Effector CD8-positive, alpha-beta T cell (primary cell): ENCODE measurements at places on chromosomes 4 and X.
A peak's percentile ranks its signal among the peaks of the same experiment; 100 is the strongest.

DNA sequence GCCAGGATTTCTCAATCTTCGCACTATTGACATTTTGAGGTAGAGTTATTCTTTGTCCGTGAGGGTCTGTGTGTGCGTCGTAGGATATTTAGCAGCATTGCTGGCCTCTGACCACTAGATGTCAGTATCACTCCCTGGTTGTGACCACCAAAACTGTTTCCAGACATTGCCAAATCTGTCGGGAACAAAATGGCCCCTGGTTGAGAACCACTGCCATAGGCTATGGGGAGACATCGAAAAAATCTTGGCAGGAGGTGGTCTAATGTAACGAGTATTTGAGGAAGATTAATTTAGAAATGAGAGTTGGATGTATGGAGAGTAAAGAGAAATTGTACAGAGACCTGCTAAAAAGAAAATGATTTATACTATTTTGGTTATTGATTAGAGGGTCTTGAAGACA is 108.4 kb downstream of the DOCK11 start:
- peak; percentile 1 for DNase-seq

DNA sequence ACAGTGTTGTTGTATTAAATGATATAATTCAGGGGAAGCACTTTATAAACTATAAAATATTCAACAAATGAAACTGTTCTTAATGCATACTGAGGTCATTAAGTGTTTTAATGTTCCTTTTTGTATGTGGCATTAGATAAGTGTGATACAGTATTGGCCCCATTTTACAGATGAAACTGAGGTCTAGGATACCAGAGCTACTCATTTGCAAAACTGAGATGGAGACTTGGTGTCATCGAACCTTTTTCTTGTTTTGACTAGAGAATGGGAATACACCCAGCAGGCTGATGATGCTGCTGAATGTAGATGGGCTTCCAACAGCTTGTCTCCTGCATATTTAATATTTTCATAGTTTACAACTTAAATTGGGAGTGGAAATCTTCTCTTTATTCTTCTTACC is 34.6 kb downstream of the TAF1 start:
- DNase-seq = no peak

DNA sequence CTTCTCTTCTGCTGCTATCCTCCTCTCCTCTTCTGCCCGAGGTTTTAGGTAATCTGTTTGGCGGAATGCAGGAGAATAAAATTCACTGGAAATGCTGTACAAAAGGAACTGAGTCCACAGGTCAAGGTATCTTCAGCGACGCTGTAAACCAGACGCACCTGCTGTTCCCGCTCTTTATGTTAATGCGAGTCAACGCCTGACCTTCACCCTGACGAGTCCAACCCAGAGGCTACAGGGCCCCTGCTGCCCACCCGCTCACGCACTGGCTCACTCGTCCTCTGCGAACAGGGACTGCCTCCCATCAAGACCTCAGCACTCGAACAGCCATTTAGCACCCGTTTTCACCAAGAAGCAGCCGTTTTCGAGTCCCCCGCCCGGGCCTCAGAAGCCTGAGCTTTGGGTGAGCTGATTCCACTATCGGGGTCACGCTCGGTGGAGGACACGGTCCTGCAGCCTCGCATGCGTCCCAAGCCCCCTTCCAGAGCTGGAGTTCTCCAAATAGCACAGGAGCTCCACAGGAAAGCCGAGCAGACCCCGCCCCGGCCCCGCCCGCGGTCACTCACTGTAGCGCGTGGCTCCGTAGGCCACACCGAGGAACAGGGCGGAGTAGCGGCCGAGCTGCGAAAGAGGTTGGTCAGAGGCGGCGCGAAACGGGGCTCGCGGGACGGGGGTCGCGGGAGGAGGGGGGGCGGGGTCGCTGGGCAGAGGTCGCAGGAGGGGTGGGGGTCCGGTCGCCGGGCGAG is 556 bp downstream of the ATP5ME start:
- no peak for DNase-seq

DNA sequence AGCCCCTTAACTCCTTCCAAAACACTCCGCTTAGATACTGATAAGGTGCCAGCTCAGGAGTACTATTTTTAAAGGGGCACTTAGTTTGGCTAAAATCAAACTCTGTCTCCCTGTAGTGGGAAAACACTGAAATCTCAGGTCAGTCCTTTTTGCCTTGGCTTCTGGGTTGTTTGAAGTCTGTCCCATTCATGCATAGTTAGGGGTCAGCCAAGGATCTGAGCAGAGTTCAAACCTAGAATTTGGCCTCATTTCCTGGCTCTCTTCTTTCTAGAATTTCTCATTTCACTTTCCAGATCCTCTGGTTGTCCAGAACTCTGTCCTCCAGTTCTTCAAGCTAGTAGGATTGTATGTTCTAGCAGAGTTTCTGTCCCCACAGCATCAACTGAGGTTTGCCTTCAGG is 31.5 kb downstream of the NAT8L start:
- DNase-seq = no peak

DNA sequence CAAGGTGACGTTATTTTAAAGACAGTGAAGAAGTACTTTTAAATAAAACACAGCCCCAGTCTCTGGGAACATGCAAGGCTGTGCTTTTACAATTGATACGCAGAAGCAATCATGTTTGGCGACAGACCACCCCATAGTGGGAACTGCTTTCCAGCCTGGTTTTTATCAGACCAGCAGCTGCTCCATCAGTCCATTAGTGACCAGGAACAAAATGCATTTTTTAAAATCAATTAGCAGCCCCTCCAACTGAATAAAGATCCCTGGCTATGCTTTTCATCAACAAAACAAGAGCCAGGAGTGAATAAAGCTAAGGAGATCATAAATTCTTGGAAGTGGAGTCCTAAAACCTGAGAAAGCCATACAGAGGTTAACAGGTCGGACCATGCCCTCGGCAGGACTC is 153.0 kb upstream of the TENM3 start:
- no peak for DNase-seq

DNA sequence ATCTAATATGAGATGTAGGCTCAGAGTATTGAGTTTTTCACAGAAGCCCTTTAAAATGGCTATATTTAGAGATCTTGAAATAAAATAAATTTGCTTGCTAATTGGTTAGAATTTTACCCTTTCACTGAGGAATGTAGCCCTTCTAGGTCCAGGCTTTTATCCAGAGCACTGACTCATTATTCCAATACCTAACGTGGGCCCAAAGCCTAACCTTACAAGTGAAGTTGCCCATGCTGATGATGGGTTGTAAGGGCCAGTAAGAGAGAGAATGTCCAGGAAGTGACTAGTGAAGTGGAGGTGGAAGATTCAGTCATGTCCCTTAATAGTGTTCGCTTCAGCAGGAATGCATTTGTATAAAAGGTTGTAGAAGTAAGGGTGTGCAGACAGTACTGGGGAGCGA is 155.9 kb downstream of the STIM2 start:
- no peak for DNase-seq

- DNase-seq = no peak
Measured at GRCh38 chr4:82918091-82918490, 17.6 kb downstream of the THAP9 start.

GRCh38 chr4:127069675-127070074 is 563.1 kb upstream of the INTU start:
- no peak for DNase-seq

GRCh38 chr4:76723924-76724323 is 174.0 kb downstream of the SOWAHB start:
- no peak for DNase-seq

- no peak for DNase-seq
Measured at GRCh38 chr4:111573386-111573785, 571.9 kb upstream of the FAM241A start.

DNA sequence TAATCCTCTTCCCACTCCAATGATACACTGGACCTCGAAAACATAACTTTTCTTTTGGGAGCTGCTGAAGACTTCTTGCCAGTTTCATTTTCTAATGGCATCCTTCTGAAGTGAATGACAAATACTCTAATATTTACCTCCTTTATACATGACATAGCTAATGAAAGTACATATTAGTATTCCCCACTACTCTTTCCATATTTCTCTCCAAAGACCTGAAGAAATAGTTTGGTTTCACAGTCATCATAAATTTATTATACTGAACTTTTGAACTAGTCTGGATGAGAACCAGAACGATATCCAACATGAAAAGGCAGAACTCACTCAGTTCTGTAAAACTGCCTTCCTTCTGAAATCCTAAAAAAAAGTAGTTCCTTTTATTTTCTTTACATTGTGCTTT is 139.1 kb downstream of the GPC3 start:
- DNase-seq = no peak

GRCh38 chr4:184293552-184293951 is 75.9 kb upstream of the ENPP6 start:
- no peak for DNase-seq

DNA sequence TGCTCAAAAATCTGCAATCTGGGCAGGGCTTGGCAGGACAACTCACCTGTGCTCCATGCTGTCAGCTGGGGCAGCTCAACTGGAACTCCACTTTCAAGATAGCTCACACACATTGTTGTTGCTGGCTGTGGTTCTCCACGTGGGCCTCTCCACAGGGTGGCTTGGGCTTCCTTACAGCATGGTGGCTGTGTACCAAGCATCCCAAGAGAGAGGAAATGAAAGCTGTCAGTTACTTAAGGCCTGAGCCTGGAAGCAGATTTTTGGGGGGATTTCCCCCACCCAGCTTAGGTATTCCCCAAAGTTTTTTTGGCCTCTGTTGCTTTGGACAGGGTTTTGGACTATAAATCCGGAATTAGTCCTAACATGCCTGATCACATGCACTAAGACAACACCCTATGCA is 81.0 kb downstream of the BCOR start:
- no peak for DNase-seq

GRCh38 chr4:124907881-124908280 is 195.3 kb upstream of the ANKRD50 start:
- no peak for DNase-seq

GRCh38 chrX:109049903-109050302 is 313.5 kb upstream of the IRS4 start:
- DNase-seq = no peak

- no peak for DNase-seq
Measured at GRCh38 chrX:154355094-154355775, 19.2 kb downstream of the FLNA start.

DNA sequence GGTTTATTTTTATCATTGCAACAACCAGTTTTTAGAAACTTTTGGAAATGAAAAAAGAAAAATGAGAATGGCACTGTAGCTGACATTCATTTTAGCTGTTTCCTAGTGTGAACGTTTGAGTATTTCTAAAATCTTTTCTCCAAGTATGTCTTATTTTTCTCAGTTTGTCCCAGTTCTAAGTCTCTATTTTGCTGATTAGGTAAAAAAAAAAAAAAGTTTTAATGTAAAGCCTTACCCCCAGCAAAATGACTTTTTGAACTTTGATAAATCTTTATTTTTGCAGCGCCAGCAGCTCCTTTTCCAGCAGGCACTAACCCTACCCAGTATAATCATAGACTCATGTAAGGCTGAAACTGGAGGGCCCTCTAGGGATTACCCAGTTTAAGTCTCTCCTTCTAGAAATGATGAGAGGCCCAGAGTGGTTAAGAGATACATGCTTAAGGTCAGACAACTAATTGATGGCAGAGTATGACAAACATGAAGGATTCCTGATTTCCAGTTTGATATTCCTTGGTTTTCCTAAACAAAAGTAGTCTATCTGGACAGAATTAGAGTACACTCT is 84.3 kb upstream of the SLC4A4 start:
- DNase-seq = no peak

DNA sequence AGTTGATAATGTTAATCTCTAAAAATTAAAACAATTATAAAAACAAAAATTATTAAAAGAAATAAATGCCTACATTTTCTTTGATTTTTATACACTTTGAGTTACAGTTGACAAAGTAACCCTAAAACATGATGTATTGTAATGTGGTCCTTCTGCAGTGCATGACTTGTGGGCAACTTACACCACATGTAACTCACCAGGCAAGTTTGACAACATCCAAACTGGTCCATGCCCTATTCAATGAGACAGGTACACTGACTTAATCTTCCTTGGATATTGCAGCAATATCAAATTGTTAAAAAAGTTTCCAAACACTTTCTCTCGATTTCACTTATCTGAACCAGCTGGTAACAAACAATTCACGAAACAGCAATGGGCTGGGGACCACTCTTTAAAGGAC is 81.5 kb downstream of the FTHL17 start:
- DNase-seq = no peak

DNA sequence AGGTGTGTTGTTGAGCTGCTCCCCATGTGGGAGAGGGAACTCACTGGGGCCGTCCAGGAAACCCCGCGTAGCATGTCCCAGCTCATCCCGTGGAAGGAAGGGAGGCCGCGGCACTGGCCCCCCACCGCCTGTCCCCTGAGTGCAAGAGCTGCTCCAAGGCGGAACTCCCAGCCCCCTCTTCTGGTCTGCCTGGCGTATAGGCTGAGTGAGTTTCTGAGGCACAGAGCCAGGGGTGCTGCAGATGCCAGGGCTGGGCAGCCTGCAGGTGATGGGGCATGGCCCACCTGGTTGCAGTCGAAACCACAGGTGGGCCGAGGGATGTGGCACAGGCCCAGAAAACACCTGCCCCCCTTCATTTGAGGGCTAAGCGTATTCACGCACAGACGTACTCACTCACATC is 49.6 kb downstream of the ABLIM2 start:
- no peak for DNase-seq

GRCh38 chrX:137178392-137178791 is 144.6 kb upstream of the GPR101 start:
- no peak for DNase-seq

DNA sequence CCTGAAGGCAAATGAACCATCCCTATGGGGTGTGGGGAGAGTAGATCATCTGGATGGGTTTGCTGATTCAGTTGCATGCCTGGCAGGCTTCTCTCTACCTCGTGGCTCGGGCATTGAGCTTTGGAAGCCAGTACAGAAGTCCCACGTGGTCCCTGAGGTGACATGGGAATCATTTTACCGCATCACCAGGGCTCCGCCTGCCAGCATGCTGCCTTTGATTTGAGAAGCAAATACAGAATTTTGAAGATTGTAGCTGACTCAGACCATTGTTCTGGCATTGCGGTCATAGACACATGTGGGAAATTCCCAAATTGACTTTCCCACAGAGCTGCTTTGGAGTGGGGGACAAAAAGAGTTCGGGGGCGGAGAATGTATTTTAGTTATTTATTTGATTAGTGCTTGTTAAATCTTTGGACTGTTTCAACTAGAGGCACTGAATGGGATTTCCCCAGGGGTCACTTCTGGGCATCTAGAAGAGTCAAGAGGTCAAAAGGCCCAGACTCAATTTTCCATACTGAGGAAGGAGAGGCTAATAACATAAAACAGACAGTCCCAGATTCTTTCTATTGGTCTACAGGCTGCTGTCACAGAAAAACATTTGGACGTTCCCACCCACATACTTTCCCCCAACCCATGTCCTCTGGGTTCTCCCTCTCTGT is 79.3 kb downstream of the NHSL2 start:
- DNase-seq = no peak

DNA sequence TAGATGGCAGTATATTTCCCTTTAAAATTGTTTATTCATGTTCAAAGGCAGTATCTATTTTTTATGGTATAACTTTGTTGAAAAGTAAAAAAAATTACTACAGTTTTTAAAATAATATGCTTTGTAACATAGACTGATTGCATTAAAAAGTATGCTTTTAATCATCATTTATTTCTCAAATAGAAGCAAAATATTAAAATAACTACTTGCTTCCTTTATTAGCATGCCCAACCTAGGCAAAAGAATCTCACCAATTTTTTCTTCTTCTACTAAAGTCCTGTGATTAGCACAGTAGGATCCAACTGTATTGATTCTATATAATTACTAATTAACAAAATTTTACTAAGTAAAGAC is 69.6 kb upstream of the NFKB1 start:
- DNase-seq = no peak
